ENCODE measurements at places on chromosomes 7 and 10.

DNA sequence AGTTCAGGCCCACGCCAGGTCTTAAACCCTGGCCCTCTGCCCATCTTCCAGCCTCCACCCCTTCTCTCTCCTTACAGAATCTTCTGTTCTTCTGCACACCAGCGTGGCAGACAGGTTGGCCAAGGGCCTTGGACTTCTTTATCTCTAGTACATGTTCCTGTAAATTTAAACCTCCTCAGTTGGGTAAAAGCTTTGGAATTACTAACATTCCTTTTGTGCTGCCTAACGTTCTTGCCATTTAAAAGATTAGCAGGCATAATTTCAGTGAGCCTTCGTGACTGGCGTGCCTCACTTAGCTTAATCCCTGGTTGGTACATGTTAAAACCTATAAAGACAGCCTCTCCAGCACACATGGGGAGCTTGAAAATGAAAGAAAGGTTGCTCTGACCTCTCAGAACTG, 192.2 kb downstream of the CUX1 start:
- no peak for DNase-seq

GRCh38 chr7:123865517-123866117, 20.6 kb downstream of the HYAL4 start:
- DNase-seq, result peak; percentile 67

GRCh38 chr7:85054306-85054705, 132.6 kb downstream of the SEMA3D start:
- DNase-seq, result no peak

DNA sequence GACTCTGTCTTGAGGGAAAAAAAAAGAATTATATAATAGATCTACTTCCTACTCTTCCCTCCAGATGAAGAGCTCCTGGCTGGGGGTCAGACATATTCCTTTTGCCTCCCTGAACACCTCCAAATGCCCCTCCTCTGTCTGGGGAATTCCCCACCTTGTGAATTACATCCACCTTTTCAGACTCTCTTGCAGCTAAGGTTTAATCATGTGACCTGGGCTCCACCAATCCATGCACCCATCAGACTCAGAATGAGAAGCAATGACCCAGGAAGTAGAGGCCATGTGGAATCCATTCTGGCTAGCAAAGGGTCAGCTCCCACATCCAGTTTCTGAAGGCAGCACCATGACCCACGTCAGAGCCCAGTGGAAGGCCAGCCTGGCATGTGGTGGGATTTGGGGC, 93.6 kb upstream of the CUX1 start:
- no peak for DNase-seq

DNA sequence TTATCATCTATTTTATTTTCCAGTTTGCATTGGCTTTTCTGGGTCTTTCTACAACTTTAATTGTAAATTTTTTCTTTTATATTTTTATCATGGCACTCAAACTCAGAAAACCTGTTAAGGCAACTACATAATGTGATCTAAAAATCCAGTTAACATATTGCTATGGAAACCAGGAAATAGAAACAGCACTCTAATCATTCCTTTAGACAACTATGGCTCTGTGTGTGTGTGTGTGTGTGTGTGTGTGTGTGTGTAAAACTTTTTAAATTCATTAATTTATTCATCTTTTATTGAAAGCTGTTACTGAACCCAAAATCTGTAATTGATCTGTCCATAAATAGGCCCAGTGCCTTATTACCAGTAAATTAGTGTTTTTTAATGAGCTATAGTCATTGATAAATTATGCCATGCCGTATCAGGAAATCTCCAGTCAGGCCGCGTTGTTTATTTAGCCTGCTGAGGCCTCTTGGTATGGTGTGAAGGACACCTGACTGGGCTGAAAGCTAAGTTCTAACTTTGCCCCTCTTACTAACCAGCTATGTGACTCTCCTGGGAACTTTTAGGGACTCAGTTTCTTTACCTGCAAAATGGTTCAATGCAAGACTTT, 1.5 kb upstream of the MET start:
- no peak for DNase-seq

DNA sequence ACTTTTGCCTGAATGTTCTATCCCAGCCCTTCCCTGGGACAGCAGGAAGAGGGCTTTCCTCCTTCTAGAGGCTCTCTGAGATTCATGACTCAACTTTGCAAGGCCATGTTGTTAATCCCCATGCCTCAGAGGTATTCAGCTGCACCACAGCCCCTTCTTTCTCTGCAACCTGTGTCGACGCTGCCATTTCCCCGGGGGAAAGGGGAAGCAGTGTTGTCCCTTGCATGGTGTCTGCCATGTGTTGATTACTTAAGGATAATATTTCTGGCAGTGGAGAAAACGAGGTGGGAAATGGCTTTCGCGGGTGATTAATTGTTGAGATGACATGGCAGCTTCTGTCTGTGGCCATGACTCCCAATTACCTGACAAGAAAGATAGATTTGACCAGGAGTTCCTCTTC, 133.1 kb downstream of the SORCS3 start:
- no peak for DNase-seq

DNA sequence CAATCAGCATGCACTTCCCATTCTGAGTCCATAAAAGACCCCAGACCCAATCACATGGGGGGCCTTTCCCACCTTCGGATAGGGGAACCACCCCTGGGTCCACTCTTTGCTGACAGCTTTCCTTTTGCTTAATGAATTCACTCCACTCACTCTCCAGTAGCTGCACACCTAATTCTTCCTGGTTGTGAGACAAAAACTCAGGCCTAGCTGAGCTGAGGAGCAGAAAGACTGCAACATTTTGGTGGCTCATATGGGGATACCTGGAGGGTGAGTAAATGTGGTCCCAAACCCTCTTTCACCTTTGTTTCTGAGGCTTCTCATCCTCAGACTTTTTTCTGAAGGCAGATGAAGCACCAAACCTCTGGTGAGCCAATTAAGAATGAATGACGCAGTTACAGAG, 138.1 kb downstream of the WDR11 start:
- no peak for DNase-seq

- DNase-seq, result no peak
Measured at GRCh38 chr7:75596727-75597614, 104.9 kb downstream of the SPDYE5 start.

Data from NCI-H345 (cell line).